COLO829 (cell line): ENCODE measurements at places on chromosomes 16 and 17.

- no peak for DNase-seq
These were observed 7.4 kb downstream of the TMC6 start for GRCh38 chr17:78120971-78121800.

DNA sequence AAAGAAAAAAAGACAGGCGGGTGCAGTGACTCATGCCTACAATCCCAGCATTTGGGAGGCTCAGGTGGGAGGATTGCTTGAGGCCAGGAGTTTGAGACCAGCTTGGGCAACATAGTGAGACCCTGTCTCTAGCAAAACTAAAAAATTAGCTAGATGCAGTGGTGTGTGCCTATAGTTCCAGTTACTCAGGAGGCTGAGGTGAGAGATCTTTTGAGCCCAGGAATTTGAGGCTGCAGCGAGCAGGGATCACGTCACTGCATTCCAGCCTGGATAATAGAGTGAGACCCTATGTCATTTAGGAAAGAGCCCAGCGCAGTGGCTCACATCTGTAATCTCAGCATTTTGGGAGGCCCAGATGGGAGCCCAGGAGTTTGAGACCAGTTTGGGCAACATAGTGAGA is 126.6 kb downstream of the CMIP start:
- no peak for DNase-seq

- DNase-seq, result no peak
These were observed 15.1 kb downstream of the ANKFY1 start for GRCh38 chr17:4248504-4249277.

- DNase-seq, result no peak
These were observed 263.5 kb downstream of the ENGASE start for GRCh38 chr17:79338152-79338551.

DNA sequence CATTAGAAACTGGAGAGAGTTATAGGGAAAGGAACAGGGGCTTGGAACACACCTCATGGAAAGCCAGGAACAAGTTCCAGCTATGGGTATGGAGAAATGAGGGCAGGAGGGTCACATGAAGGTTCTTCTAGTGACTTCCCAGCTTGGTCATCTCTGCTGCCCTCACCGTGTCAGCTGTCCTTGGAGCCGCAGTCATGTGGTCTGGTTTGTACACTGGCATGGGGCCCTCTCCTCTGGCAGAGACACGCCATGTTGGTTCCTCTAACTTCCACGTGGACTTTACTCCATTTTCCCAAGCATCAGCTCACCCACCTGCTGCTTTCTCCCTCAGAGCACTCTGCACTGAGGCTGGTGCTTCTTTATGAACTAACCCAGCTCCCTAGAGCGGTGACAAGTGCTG is 26.3 kb downstream of the MPG start:
- no peak for DNase-seq

DNA sequence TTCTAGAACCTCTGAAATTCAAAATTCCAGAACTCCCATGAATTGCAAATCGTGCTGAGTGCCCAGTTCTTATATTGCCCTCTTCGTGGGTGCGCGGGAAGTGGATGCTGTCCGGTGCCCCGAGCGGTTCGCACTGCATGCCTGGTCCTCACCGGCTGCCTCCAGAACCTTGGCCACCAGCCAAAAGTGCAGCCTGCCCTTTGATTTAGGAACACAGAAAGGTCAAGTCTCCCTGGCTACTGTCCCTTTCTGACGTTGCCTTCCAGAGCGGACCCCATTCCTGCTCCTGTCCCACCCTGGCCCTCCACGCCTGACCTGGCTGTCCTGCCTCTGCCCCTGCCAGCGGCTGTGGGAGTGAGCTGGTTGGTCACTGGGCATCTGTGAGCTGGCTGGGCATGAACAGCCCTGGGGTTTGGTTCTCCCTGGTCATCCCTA is 9.7 kb downstream of the NEUROD2 start:
- DNase-seq, result no peak

DNA sequence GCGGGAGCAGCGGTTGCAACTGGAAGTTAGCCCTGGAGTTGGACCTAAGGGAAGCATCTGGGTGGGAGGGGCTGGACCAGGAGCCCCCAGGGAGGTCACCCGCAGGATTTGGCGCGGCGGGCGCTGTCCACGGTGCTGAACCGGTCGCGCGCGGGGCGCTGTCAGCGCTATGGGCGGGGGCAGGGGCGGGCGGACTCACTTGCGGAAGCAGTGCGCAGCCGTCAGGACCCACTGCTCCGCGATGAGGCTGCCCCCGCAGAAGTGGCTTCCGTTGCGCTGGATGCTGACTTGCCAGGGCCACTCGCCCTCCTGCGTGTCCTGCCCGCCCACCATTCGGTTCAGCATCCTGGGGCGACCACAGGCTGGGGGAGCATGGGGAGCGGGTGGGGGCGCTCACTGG is 4.5 kb downstream of the PRSS27 start:
- DNase-seq, result peak; percentile 59

DNA sequence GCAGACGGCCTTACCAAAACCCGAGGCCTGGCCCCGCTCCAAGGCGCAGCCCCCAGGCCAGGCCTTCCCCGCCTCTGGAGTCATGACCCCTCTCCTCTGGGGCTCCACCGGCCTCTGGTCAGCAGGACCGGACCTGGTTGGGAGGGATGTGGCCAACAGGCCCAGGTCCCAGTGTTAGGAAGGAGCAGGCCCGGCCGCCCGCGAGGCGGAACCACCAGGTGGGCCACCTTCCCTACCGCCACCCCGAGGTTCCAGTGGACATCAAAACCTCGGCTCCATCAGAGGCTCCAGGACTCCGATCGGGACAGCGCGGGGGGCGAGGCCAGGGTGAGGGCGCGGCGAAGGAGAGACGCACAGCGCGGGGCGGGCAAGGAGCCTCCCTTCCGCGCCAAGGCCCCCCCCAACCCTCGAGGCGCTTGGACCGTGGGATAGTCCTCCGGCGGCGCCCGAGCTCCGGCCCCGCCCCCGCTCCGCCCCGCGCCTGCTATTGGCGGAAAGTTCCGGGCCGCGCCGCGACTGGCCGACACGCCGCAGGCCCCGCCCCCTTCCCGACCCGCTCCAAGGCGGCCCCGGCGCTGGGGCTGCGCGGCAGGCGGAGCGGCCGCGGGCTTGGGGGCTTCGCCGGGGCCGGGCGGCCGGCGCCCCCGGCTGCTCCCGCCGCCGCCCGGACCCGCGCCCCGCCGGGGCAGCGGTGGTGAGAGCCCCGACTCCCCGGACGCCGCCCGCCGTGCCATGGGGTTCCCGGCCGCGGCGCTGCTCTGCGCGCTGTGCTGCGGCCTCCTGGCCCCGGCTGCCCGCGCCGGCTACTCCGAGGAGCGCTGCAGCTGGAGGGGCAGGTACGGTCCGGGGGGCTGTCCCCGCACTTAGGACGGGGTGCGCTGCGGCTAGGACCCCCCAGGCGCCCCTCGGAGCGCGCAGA is at the start of gene METRN:
TSS of gene METRN (plus strand) at position 561 of the 919 bp plus-strand sequence. CDS start at position 733, 172 bp downstream.
- peak; percentile 85 for DNase-seq

- DNase-seq, result no peak
These were observed 36.6 kb downstream of the RAB11FIP4 start for GRCh38 chr17:31428111-31428510.

- DNase-seq, result no peak
These were observed 65.0 kb downstream of the AMFR start for GRCh38 chr16:56360117-56361008.

- DNase-seq, result no peak
These were observed 14.0 kb upstream of the DPEP1 start for GRCh38 chr16:89599451-89599858.

DNA sequence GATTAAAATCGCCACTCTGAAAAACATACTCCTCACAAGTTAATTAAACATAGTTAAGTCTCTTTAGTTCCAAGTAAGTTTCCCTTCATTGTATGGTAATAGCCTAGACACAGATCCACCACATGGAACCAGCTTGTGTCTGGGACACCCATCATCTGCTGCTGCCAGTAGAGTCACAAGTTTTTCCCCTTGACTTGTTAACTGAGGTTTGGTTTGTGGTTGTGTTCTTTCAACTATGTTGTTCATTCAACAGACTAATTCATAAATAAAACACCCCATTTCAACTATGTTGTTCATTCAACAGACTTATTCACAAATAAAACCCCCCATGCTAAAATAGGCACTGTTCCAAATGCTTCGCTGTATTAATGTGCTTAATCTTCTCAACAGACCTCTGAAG is 24.4 kb downstream of the YWHAE start:
- no peak for DNase-seq

DNA sequence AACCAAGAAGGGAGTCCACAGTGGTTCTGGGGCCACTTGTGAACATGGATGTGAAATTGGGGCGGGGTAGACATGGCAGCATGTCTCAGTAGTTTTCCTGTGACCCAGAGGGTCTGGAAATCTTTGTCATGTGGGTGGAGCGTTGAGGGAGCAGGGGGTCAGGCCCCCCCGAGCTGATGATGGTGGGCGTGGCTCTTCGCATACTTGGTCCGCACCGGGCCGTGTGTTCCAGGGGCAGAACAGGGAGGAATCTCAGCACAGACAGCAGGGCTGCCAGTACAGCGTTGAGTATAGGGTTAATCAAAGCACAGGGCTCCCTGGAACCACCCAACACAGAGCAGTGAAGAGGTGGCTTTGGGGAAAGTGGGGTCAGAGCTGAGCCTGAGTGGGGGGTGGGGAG is 267.5 kb downstream of the SEC14L1 start:
- DNase-seq, result no peak

DNA sequence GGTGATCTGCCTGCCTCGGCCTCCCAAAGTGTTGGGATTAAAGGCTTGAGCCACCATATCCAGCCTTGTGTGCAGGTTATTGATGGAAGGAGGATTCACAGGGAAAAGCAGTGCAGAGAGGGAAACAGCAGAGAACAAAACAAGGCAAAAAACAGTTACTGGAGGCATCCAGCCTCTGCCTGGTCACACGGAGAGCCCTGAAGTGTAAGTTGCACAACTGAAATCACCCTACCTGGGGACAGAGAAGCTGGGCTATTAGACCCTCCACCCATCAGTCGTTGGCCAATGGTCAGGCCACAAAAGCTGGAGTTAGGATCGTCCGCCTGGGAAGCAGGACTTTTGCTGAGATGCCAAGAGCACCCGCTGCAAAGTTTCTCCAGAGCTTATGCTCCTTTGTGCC is 57.9 kb upstream of the BCO1 start:
- no peak for DNase-seq

DNA sequence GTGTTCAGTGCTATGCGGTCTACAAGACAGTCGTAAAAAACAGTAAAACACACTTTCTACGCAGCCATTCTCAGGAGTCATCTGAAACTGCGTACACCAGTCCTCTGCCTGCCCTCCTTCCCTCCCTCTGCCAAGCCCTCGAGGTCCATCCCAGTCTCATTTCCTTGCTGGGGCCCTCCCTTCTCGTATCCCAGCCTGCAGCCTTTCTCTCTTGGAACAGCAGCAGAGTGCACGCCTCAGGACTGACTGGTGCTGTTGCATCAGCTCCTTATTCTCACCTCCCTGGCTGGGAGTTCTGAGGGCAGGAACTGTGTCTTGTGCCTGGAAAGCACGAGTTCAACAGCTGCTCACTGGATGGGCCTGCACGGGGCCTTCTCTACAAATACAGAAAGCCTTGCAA is 12.5 kb downstream of the FAHD1 start:
- DNase-seq, result no peak

DNA sequence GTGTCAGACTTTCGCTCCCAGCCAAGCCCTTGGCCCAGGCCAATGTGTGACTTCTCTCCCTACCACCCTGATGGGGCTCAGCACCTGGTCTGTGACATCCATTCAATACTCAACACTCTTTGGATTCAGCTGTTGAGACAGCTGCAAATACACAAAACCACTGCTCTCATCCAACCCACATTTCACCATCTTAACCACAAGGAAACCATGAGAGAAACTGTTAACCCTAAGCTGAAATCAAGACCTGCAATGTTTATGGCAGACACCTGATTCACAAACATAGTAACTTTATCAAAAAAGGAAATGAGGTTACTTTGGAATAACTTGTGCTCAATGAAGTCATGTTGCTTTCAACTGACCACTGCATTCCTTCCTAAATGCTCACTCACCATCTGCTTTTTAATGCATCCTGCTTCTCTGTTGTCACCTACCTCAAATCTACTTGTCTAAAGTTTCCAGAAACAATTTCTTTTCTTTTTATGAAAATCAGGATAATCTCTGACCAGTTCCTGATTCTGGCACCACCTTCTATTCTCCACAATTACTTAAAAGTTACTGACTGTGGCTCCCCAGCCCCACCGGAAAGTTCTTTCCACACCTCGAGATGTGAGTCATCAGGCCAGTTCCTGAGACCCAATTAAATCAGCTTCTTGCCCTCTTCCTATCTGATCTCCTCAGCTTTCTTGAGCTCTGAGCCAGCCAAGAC is 88.2 kb downstream of the NOG start:
- DNase-seq, result no peak

DNA sequence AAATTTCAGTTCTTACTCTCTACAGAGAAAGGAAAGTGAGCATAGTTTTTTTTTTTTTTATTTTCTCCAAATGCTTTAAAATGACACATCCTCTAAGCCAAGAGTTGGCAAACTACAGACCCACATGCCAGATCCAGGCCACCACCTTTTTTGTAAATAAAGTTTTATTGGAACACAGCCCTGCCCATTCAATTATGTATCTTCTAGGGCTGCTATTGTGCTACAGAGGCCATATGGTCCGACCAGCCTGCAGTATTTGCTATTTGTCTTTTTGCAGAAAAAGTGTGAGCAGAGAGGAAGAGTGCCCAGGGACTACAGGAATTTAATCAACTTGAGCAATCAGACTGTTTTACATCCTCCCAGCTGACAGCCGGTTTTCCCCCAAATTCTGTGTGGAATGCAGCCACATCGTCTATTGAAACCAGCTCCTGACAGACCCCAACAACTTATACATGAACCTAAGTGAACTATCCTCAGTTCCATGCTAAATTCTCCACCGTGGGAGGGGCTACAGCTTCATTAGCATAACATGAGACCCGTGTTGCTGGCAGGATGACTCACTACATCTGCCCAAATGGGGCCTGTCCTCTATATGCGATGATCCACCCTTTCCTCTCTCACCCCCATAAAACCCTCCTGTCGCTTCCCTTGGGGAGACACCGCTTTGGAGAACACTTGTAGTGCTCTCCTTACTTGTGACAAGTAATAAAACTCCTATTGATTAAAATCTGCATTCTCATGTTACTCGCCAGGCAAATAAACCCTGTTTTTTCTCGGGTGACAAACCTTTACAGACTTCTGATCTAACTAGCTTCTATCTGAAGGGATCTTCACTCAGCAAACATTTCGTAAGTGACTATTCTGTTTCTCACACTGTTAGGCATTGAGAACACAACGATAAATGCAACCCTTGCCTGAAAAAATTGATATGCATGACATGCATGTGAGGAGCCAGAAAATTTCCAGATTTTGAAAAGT is 149.4 kb upstream of the HS3ST3A1 start:
- DNase-seq, result peak; percentile 2

- DNase-seq, result no peak
These were observed 1014.7 kb upstream of the RBFOX1 start for GRCh38 chr16:6317934-6318333.

GRCh38 chr17:57577751-57578607 is 167.1 kb downstream of the CCDC182 start:
- DNase-seq, result peak; percentile 15

- no peak for DNase-seq
These were observed 274.5 kb downstream of the C16orf95 start for GRCh38 chr16:87042551-87043230.
